ENCODE measurements at places on chromosomes 3 and 15.

DNA sequence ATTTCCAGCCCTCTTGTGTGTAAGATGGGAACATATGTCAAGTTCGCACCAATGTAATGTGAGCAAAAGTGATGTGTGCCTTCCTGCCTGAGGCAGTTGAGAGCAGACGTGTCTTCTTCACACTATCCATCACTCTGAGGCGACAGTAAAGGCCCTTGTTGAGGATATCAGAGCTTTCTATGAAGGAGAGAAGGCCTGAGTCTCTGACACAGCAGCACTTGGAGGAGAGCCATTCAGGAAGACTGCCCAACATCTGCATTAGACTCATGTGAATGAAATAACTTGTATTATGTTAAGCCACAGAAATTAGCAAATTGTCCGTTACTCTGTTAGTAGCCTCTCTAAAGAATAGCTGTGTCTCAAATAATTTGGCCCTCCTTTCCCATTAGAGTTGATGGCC lies 108.8 kb upstream of the CCDC54 start:
- no peak for DNase-seq

GRCh38 chr3:38558864-38559263 lies 62.7 kb downstream of the EXOG start:
- DNase-seq: no peak

- DNase-seq: no peak
Measured at GRCh38 chr15:99435877-99436541, 129.8 kb upstream of the MEF2A start.

DNA sequence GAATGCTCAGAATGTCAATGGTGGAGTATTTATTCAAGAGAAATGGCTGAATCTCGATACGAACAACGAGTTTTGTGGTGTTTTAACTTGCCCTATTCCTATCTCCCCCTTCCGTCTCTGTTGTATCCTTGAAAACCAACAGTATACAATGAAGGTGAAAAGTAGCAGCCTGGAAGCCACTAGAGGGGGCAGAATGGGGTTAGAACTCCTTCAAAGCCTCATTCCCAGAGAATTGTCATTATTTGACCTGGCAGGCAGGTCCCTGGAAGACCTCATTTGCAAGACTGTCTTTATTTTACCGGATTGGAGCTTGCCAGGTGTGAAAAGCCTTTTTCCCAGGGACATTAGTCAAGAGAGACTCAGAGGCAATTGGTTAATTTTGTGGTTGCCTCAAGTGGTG lies 139.4 kb downstream of the LRRC28 start:
- no peak for DNase-seq

GRCh38 chr3:38608086-38608775 lies 41.3 kb downstream of the SCN5A start:
- DNase-seq: no peak

- peak; percentile 28 for DNase-seq
Measured at GRCh38 chr15:55587321-55588069, 650 bp downstream of the PYGO1 start.

DNA sequence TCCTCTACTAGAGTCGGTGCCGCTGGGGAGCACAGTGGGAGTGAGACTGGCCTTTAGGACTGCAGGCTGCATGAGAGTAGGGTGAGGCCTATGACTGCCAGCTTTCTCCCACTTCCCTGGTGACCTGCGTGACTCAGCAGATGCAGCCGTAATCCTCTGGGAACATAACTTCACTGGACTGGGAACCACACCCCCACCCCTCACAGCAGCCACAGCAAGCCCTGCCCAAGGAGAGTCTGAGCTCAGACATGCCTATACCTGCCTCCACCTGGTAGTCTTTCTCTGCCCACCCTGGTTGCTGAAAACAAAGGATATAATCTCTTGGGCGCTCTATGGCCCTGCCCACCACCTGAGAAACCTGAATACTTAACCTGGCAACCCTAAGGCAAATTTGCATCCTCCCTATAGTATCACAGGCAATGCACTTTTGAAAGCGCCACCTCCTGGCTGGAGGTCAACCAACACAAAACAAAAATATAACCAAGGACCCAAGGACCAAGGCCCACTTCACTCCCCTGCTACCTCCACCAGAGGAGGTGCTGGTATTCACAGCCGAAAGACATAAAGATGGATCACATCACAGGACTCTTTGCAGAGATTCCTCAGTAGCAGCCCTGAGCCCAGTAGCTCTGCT lies 308.9 kb downstream of the CTNNB1 start:
- DNase-seq: no peak

DNA sequence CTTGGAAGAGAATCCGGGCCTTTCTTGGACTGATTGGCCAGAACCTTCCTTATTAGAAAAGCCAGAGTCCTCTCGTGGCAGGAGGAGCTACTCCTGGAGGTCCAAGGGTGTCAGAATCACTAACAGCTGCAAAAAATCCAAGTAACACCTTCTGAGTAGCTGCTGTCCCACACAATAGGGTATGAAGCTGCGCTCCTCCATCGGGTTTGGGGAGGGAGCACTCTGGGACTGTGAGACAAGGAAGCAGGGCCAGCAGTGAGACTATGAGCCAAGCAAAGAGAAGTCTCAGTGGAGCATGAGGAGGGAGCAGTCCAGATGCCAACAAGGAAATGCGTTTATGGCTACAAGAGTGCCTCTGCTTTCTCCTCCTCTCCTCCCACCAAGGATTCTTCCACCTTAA lies 21.7 kb downstream of the SEMA3G start:
- no peak for DNase-seq

GRCh38 chr15:62173215-62173614 lies 8.1 kb upstream of the C2CD4B start:
- DNase-seq: no peak

DNA sequence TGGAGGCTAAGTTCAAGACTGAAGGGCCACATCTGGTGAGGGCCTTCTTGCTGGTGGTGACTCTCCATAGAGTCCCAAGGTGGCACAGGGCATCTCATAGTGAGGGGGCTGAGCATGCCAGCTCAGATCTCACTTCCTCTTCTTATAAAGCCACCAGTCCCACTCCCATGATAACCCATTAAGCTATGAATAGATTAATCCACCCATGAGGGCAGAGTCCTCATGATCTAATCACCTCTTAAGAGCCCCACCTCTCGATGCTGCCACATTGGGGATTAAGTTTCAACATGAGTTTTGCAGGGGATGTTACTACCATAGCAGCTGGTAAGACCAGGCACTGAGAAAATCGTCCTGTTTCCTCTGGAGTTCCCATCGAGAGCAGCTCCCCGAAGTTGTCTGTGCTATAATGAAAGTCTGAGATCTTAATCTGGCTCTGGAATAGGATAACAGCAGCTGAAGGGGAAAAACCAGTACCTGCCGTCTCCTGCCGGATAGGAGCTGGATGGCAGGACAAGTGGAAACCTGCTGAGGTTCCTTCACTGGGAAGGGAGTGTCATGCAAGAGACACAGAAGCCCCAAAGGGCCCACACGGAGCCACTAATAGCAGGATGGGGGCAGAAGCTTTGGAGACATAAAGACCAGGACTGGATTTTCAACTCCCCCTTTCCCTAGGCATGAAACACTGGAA lies 79.5 kb upstream of the EPHB3 start:
- no peak for DNase-seq

- DNase-seq: no peak
Measured at GRCh38 chr3:160106905-160107861, 118.0 kb upstream of the C3orf80 start.

DNA sequence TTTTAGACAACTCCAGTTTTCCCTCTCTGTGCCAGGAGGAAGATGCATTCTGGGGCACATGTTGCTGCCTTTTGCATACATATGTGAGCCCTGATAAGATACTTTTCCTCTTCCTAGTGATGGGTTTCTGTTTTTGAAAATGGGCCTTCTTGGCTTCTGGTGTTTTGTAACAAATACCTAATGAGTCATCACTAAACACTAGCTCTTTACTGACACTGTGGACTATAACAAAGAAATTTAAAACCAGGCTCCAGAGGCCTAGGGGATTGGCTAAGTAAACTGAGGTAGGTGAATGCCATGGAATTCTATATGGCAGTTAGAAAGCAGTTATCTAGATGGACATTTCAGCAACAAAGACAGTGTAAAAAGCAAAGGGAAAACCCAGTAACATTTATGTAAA lies 93.4 kb upstream of the NR2E3 start:
- no peak for DNase-seq

DNA sequence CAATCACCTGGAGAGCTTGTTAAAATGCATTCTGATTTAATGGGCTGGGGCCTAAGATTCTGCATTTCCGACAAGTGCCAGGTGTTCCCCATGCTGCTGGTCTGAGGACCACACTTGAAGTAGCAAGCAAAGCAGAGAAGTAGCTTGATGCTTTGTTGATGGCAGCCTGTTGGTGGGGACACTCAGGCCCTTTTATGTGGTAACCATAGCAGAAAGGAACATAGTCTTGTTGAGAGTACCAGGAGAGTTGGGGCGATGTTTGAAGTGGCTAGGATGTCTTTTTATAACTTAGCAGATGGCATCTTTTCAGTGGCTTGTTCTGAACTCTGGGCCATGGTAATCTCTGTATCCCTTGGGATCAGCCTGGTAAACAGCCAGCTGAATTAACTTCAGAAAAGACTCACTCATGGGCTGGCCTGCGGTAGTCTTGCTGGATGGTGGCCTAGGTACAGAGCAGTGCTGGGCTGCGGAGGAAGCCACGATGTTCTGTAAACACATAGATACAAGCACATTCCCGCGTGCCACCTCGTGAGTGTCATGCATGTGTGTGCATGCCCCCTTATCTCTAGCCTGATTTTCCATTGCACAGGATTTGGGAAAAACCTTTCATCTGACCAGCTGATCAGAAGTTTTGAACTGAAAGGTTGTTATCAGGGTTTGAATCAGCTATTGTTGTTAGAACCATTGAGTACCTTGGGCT lies 292.4 kb upstream of the LRRFIP2 start:
- DNase-seq: no peak

GRCh38 chr15:98412852-98413251 lies 235.5 kb upstream of the IGF1R start:
- DNase-seq: no peak

- DNase-seq: no peak
Measured at GRCh38 chr3:86653661-86654205, 337.2 kb downstream of the VGLL3 start.

DNA sequence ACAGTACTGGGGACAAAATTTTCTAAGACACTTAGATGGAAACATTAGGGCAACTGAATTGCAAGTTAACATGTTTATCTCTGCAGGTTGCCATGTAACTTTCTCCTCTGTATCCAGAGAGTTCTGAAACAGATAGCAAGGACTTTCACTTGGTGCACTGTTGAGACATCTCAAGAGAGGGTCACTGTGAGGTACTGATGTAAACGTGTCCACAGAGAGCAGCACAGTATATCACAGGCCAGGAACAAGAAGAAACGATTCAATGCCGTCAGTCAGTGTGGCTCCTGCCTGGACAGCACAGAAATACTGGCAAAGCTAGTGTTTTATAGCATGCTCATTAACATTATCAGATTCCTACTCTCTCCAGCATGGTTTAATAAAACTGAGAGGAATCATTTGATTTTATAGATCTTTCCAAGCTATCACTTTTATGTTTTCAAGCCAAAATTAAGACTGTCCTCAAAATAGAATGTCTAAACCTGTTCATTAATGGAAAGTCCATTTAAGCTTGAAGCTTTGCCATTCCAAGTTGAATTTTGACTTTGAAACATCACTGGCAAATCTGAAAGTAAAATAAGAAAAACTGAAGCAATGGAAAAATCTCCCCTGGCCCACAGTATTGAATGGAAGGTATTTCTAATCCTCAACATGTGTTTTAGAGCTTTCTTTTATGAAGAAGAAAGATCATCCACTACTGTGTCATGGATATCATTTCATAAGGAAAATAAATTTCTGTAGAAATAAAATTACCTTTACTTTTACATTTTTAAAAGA lies 102.7 kb downstream of the IMPG2 start:
- no peak for DNase-seq

DNA sequence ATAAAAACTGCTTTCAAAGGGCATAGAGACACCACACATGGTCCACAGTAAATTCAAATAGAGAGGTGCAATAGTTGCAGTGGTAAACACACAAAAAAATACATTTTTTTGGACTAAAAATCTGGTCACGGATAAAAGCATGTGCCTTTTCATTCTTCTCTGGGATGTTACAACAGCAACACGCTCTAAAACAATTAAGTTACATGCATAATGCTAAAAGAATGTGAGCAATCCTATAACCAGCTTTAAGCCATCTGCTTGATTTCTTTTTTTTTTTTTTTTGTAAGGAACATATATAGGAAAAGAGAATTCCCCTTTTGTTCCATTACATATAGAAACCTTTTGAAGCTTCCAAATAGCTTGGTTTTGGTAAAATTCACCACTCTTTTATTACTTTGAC lies 20.0 kb downstream of the WNT5A start:
- DNase-seq: peak; percentile 80

DNA sequence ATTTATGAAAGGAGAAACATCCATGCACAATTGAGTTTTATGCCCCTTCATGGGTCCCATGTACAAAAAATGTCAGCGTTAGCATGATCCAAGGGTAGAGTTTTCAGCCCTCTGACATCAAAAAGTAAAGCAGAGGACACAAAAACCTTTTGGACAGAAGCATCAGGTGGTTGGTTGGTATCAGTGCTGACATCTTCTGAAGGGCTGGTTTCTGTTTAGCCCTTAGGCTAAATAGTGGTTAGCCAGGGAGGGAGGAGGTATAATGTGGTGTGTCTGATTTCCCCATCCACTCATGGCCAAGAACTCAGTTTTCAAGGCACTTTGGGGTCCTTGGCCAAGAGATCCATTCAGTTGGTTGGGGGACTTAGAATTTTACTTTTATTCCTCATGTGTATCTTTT lies 16.5 kb downstream of the CCDC66 start:
- no peak for DNase-seq

DNA sequence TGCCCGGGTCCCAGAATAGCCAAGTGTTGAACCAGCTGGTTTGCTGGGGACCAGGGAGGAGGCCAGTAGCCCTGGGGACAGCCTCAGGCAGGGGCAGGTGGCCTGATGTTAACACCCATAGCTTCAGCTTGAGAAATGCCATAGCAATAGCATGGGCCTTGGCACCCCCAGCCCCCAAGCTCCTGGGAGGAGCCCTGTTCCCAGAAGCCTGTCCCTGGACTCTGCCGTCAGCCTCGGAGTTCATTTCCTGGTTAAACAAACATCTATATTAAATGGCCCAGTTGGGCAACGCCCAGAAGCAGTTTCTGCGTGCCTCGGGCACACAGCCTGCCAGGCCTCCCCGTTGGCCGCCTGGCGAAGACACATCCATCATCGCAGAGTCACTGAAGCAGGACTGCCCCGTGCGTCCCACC lies 58.2 kb downstream of the FGD5 start:
- DNase-seq: no peak

- DNase-seq: no peak
Measured at GRCh38 chr3:159001711-159002110, 199.9 kb downstream of the MFSD1 start.

GRCh38 chr3:74537164-74537563 lies 77.3 kb downstream of the CNTN3 start:
- peak; percentile 91 for DNase-seq

GRCh38 chr3:151011427-151011826 lies 38.9 kb upstream of the CLRN1 start:
- peak; percentile 16 for DNase-seq

GRCh38 chr3:46334741-46335478 lies 19.0 kb upstream of the CCR2 start:
- DNase-seq: no peak

Data from fibroblast of skin of left biceps (primary cell).